Fibroblast of skin of right biceps (primary cell): ENCODE measurements at places on chromosomes 7 and 10.

DNA sequence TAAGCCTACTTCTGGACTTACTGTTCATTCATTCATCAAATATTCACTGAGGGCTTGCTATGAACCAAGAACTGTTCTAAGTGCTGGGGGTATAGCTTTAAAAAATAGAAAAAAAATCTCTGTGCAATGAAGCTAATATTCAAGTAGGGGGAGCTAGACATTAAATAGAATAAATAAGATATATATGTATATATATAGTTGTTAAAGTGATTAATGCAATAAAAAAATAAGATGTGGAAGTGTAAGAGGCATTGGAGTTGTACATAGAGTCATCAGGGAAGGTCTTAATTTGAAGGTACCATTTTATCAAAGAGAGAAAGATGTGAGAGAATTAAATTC, 181.2 kb upstream of the AGR3 start:
- DNase-seq, result no peak

DNA sequence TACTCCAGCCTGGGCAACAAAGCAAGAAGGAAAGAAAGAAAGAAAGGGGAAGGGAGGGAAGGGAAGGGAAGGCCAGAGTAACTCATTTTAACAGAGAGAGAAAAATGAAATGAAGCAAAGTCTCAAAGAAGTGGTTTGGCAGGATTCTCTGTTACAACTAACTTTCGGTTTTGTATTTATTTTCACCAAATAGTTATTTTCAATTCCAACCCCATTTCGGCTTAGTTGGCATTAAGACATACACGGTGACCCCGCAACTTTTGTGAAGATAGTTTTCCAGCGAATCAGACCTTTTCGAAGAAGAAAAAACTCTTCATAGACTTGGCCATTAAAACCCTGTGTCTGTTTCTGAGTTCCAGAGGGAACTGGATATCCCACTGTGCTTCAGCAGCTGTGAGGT, 45.2 kb upstream of the LYZL2 start:
- no peak for DNase-seq

GRCh38 chr10:65375528-65375927, 1550.3 kb upstream of the LRRTM3 start:
- DNase-seq, result no peak

- no peak for DNase-seq
Observed at GRCh38 chr10:5508786-5509185, 9.4 kb upstream of the CALML5 start.

GRCh38 chr7:76428868-76429805, 4.4 kb downstream of the ZP3 start:
- peak; percentile 52 for DNase-seq

DNA sequence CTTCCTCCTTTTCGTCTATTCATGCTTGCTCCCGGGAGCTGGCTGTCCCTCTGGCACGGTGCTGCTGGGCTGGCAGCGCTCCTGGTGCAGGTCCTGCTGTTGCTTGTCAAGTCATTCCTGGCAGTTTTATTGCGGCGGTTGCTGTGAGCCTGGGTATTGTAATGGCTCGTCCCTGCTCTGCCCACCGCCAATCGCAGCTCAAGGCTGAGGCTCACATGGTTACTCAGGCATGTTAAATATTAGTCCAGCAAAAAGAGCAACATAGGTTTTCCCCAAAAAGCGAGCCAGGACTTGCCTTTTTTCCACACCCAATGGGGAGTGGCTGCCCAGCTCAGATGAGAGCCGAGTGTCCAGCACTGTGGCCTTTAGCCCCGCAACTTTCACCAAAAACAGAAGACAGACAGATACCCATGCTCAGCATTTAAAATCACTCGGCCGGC, 492.9 kb upstream of the FOXK1 start:
- no peak for DNase-seq

DNA sequence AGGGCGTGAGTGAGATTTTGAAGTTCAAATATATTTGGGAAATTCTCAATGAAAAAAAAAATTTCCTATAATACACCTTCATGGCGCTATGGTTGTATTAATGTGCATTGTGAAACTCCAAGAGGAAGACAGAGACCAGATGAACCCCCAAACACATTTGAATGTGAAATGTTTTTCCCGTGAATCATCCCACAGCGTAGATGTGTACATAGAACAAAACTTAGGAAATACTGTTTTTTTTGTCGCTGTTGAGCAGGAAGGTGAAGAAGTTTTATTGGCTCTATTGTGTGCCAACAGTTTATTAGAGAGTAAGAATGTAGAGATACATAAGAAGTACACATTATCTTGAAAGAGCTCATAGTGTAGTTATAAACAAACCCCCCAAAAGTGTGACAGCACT, 134.0 kb downstream of the KCND2 start:
- DNase-seq, result peak; percentile 4

DNA sequence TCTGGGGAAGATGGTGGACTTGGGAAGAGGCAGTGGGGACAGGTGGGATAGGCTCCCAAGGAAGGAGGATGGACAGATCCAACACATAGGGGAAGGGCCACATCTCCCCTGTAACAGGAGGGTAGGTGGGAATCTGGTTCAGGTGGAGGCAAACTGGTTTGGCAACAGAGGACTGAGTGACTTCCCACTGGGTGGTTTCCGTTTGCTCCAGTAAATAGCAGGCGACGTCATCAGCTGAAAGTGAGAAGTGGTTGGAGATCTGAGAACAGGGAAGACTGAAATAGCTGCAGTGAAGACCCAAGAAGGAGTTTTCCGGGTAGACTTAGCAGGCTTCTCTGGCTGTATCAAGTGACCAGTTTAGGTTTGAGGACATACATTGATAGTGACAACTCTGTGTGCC, 504.4 kb downstream of the GALNT17 start:
- DNase-seq, result peak; percentile 29

DNA sequence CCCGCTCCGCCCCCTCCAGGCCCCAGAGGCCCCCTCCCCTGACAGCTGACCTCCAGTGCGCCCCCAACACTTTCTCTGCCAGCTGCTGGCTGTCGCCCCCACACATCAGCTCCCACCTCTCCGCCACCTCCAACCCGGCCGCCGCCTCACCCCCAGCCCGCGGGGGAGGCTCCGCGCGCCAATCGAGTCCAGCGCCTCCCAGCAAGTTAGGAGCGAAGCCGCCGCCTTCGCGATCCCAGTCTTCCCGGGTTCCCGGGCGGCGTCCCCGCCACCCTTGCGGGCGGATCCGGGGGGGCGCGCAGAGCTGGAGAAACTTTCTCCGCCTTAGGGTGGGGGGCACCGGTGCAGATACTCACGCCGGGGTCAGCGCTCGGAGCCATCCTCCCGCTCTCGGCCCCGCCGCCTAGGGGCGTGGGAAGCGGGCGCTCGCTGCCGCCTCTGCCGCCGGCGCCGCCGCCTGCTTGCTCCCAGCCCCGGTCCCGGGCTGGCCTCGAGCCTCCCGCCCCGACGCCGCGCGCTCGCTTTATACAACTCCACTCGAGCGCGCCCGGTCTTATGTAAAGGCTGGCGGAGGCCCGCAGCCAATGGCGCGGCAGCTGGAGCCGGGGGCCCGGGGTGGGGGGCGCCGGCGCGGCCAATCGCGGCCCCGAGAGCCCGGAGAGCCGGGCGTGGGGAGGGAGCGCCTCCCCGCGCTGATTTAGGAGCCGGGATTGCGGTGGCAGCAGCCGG, at the start of gene CRTAC1:
CRTAC1 (minus strand) TSS at position 529 of the 729 bp plus-strand sequence; CDS start at position 380, 149 bp downstream.
- peak; percentile 36 for DNase-seq

DNA sequence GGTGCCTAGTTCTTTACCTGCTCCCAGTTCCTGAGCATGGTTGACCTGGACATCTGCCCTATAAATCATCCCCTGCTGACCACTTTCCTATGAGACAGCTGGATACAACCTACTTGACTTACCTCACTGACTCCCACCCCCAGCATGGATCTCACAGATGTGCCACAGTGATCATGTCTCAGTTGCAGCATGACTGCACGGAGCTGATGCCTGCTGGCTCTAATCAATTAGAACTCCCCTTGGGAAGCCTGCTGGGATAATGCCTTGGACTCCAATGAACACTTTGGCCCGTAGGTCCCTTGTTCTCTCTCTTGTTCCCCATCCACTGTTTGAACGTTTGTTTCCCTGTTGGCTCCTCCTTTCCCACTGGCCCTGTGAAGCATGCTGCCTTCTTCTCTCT, 271.2 kb upstream of the IGFBP3 start:
- DNase-seq, result peak; percentile 55

DNA sequence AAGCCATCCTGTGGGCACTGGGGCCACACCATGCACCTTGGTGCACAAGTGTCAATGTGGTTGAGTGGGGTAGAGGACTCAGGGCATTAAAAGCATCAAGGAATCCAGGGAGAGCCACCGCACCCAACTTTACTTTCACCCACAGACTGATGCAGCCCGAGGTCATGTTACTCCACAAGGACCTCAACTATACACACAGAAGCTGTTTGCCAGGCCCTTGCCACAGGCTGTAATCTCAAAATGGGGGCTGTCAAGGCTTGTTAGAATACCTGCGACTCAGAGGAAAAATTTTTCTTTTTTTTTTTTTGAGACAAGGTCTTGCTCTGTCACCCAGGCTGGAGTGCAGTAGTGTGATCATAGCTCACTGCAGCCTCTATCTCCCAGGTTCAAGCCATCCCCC, 26.5 kb upstream of the KCTD7 start:
- DNase-seq, result no peak

DNA sequence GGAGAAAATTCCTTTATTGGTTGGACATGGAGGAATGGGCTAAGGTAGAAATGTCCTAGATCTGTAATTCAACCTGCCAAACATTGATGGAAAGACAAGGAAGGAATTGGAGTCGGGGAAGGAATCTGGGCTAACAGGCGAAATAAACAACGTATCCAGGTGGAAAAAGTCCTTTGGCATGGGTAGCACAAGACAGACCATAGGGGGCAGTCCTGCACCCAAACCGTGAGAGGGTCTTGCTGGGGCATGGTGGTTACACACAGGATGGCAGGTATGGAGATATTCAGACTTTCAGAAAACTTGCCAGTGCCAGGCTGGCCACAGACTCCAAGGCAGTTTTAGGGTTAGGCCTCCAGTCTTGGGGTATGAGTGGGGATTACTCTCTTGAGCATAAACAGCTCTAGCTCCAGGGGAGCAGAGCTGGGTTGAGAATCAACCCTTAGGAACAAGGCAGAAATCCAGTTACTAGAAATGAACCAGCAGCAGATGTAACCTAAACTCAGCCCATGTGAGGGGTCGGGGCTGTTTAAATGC, 188.6 kb upstream of the GDF10 start:
- DNase-seq, result no peak
